ENCODE measurements at places on chromosomes 7 and 10.

DNA sequence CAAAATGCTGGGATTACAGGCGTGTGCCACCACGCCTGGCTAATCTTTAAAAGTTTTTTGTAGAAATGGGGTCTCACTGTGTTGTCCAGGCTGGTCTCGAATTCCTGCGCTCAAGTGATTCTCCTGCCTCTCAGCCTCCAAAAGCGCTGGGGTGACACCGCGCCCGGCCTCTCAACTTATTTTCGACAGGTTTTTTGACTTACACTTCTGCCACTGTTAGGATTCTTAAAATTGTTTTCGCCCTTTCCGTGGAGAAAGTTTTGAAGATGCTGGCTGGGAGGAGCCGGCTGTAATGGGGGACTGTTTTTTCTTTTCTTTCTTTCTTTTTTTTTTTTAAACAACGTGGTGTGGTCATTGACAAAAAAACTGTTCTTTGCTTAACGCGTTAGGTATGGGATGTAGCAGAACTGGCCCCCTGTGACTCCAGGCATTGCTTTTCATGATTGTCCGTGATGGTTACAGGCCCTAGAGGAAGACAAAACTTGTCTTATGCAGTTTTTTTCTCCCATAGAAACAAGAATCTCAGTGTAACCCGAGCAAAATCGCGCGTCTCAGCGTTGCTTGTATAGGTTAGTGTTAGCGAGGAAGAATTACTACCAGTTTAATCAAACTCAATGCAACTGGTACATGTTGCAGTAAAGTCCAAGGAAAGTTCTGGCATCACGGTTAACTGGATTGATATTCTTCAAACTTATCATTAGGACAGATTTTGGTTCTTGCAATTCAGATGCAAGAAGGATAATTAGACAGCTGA, 72.2 kb downstream of the DAGLB start:
- no peak for DNase-seq

DNA sequence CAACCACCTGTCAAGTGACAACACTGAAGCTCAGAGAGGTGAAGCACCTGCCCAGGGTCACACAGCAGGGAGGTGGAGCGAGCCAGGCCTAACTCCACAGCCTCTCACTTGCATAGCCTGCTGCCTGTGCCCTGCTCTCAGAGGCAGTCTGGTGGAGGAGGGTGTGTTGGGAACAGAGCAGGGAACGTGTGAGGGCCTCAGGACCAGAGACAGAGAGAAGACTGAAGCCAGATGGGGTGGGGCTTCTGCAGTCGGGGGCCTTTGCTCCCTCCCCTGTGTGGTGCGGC, 114.0 kb downstream of the PTPN20 start:
- DNase-seq, result no peak

- DNase-seq, result no peak
Measured at GRCh38 chr7:100247152-100247757, 27.5 kb downstream of the PVRIG start.

DNA sequence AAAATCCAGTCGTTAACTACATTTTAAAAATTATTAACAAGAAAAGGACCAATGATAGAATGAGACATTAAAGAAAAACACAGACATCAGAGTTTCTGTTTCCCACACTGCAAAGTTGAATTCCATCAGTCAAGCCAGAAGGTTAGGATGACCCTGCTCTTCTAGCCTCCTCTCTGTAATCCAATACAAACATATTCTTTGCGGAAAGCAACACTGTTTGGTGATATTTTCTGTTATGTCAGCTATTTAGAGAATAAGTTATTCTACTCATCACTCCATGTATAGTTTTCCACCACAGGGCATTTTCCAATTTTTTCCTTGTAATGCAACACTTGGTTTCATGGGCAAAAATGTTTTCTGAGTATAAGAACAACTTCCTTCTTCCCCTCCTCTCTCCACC, 152.3 kb downstream of the EVX1 start:
- DNase-seq, result no peak

DNA sequence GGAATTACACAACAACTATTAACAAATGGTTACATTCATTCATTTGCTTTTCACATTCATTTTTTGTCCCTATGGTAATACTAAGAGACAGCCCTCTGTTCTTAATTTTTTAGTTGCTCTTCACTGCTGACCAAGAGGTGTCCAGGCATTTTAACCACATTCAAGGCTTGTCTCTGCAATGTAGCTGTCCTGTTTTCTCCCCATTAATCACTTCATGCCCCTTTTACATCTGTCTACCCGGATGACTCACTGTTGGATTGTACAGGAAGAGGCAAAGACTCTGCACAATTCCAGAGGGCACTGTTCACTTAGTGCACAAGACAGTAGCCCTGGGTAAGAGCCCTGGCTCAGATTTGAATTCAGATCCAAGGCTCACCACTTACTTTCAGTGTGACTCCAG, 168.5 kb downstream of the NOC3L start:
- DNase-seq, result no peak

DNA sequence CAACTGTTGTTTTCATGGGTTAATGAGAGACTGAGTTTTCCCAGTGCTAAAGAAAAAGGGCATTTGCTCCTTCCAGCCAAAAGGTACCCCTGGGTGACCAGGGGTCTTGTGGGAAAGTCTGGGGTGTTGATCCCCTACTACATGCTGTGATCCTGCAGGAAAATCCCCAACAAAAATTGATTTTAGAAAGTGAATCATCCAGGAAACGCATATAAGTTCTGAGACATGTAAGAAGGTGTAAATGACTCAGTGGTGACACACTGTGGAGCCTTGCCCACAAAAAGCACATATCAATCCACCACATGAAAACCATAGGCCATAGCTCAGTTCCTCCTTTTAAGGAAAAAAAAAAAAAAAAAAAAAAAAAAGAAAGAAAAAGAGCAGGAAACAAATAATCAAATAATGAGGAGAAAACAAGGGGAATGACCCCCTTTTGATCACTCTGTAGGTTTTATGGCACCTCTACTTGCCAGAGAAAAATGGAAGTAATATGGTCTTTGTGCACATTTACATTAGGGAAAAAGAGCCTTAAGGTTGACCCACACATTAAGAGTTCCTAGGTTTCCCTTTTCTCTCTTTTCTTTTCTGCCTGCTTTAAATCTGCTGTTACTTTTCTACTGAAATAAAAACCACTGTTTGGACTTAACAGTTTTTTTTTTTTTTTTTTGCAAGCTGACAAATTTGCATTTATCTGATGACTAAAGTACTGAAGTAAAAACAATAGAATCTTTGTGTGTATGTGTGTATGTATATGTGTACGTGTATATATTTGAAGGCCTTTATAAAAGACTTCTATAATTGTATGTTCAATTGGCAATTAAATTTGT, 386.0 kb downstream of the KIF20B start:
- DNase-seq, result no peak

DNA sequence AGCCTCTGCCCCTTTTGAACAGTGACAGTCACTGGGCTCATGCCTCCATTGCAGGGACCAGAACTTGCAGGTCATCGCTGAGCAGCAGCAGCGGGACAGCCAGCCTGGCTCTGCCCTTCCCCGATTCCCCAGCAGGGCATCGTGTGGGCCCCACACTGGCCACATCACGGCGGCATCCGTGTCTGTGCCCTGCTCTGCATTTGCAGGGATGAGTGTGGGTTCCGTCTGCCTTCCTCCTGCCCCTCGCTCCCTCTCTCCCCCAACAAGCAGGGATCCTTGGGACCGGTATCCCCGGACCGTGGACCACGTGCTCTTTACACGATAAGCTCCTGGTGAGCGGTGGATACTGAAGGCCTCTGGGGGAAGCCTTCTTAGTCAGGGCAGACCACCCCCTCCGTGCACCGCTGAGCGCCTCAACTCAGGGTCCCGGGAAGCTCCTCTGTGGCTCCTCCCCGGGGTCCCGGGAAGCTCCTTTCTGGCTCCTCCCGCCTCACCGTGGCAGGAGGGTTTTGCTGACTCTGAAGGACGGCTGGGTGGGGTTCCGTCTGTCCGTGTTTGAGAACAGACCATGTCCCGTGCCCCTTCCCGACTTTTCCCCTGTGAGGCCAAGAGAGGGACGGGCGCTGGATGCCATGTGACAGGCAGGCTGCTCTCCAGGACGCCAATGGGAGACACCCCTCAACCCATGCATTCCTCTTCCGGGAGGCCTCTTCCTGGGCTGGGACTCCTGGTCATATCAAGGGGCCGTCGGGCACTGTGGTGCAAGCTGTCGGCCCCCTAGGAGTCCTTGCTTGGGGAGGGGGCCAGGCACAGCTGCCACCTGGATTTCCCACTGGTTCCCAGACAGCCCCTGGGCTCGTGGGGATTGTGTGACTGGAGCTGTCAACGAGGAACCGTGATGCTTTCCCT, 23.5 kb upstream of the NKX6-2 start:
- no peak for DNase-seq

DNA sequence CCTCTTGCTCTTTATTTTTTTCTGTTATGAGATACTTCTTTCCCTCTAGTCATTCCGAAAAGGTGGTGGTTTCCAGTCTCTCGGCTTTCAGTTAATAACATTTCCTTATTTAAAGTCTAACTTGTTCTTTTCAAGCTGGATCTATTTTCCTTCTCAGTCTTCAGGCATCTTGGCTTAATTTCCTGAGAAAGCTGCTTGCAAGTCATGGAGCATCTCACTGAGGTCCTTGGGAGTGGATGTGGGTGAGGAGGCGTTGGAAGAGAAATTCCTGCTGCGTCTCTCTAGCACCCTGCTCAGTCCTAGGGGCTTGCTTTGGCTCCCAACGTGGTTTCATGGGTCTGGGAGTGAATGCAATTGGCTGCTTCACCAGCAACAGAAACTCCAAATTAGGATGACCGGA, 210.2 kb upstream of the MKI67 start:
- DNase-seq, result no peak

DNA sequence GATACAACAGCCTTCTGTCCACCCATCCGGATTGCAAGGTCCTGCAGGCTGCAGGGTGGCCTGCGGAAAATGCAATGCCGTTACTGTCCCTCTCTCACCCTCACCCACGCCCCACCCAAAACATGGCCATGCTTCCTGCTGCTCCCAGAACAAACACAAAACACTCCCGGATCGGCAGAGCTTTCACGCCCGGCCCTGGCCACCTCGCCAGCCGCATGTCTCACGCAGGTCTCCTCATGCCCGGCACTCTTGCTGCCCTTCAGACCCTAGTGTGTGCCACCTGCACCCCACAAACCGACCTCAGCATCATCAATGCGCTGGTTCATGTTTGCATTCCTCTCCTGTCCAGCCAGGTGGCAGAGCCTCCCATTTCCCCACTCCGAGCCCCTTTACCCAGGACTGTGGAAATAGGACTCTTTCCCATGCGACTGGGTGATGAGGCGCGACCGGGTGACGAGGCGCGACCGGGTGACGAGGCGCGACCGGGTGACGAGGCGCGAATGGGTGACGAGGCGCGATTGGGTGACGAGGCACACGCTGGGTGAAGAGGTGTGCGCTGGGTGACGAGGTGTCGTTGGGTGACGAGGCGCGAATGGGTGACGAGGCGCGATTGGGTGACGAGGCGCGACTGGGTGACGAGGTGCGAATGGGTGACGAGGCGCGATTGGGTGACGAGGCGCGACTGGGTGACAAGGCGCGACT, 8.9 kb upstream of the NOM1 start:
- DNase-seq, result no peak

DNA sequence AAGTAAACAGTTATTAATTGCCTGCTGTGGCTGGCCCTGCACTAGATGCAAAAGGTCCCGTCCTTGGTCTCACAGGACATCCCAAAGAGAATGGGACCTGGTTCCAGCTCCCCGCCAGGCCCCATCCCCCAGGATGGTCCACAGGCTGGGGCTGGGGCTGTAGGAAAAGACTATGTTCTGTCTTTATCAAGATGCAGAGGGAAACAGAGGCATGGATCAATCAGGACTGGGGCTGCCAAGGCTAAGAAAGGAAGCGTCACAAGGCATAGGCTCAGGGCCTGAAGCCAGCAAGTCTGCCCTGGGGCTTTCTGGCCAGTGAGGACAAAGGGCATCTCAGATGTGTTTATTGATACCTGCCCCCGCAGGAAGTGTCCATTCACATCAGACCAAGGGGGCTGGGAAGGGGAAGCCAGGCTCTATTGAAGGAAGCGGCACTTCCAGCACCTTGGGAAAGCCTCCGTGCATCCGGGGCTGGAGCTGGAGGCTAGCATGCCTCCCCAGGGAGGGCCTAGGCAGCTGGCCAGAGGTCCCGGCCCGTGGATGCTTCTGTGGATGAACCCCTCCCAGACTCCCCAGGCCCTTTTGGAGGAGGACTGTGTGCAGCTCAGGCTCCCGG, 5.8 kb downstream of the VSIR start:
- no peak for DNase-seq

GRCh38 chr10:113247050-113247449, 297.0 kb downstream of the TCF7L2 start:
- DNase-seq, result no peak

DNA sequence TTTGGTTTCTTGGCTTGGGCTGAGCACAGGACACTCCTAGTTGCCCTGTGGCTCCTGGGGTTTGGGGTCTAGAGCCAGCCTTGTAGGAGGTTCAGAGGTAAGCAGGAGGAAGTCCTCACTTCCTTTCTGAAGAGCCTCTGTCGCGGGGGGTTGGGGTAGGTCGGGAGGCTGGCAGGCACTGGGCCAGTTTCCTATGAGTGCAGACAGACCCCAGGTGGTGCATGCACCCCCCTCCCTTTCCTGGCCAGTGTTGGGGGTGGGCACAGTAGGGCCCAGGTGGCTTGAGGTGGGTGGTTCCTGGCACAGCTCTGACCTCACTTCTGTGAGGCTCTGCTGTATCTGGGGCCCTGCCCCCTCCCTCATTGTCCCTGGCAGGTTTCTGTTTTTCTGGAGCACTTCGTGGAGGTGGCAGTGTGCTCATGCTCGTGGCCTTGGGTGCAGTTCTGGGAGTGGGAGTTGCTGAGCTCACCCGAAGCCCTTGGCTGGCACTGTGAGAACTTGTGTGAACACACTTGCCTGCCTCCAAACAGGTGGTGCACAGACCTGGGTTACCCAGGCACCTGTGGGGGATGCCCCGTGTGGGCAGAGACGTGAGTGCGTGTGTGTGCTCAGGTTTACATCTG, 1.8 kb downstream of the PALD1 start:
- no peak for DNase-seq

DNA sequence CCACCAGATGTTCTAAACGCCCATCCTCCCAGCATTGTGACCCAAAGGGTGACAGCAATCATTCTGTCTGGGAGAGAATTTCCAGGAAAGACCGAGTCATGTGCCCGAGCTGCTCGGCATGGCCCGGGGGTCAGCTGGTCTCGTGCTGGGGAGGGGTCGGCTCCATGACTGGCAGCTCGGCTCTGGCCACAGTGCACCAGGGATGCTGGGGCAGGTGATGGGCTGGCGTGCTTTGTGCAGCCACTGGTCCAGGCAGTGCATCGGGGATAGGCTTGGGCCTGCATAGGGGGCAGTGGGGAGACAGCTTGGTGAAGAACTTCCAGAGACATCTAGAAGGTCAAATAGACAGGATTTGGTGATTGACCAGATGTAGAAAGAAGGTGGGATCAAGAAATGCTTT, 39.2 kb upstream of the PSMG3 start:
- no peak for DNase-seq

All from activated CD4-positive, CD25-positive, alpha-beta regulatory T cell treated with anti-CD3 and anti-CD28 coated beads, Interleukin-2, amount 50 U/mL, for 16 hours (primary cell).